ENCODE measurements at places on chromosomes 5 and 9.

DNA sequence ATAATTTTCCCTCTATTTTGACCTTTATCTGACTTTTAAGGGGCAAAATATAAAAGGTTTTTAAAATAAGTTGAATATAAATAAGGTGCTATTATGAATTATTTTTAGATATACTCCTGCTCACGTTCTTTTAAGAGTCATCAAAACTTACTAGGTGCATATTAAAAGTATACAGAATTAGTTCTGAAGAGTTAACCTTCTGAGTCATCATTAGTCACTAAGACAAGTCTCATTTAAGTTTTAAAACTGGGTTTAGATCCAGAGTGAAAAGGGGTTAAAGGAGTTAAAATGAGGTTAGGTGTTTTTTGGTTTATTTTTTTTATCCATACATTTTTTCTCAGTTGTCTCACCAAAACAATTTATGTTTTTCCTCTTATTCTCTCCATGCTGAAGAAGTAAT is 41.7 kb downstream of the SMIM15 start:
- no peak for DNase-seq

GRCh38 chr9:127746959-127747569 is 12.0 kb upstream of the TOR2A start:
- DNase-seq: no peak

DNA sequence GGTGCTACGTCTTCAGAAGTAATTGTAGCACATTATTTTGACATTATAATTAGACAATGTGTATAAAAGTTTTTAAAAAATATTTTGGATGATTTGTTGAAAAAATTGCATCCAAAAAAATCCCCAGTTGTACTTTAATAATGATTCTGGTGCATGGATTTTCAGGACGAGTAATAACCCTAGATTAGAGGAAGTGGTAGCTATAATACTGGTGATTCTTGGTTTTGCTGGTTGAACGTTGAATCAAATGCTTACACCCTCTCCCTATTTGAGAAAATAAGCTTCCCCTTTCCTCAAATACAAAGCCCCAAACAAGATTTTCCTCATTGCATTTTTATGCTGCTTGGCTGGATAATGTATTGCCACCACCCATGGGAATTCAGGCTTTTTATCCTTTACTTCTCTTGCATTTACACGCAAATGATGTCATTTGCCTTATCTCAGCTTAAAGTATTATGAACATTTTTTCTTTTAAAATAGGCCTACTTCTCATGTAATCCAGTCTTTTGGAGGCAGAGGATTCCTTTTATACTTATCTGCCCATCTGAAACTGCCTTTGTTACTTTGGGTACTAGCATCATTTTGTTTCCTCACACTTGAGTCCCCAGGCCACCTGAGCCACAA is 86.3 kb downstream of the UBE2R2 start:
- no peak for DNase-seq

DNA sequence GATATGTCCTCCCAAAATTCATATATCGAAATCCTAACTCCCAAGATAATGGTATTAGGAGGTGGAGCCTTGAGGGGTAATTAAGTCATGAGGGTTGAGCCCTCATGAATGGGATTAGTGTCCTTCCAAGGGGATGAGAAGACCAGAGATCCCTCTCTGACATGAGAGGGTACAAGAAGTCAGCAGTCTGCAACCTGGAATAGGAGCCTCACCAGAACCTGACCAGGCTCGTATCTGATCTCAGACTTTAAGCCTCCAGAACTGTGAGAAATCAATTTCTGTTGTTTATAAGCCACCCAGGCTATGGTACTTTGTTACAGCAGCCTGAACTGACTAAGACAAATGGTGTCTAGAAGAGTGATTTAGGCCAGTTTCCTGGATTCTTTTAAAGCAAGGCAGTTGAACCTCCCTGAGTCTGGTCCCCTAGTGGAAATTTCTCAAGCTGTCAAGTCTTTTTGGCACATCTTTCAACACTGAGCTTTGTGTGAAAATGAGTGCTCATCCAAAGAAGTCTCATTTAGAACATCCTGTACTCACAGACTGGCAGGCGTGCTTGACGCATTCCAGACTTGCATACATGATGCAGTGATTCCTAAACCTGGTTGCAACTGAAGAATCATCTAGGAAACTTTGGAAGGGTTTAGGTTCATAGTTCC is 254.8 kb upstream of the PPP1R2B start:
- DNase-seq: no peak

DNA sequence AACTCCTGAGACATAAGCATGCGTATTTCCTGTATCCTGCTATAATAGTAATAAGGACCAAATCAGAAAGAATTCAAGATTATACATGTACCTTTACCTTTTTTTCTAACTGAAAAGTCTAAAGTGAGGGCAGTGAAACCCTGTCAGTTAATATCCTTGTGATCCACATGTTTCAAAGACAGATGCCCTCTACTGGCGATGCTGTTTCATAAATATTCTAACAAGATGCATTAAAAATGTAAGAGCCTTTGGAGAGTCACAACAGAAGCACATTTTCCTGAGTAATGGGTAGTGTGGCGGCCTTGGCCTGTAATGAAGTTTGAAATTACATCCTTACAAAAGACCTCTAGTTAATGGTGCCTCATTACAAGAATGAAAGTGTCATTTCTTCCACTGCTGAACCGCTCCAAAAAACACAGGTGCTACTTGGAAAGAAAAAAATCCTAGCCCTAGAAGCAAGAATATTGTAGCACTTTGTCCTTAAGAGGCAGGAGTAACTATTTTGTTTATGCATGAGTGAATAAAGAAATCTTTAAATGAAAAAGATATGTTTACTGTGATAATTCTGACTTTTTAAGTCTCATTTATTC is 232.6 kb downstream of the EPB41L4A start:
- peak; percentile 35 for DNase-seq

- no peak for DNase-seq
These were observed 18.7 kb upstream of the NNT start for GRCh38 chr5:43584166-43584699.

GRCh38 chr5:83628360-83628759 is 92.3 kb downstream of the HAPLN1 start:
- no peak for DNase-seq

DNA sequence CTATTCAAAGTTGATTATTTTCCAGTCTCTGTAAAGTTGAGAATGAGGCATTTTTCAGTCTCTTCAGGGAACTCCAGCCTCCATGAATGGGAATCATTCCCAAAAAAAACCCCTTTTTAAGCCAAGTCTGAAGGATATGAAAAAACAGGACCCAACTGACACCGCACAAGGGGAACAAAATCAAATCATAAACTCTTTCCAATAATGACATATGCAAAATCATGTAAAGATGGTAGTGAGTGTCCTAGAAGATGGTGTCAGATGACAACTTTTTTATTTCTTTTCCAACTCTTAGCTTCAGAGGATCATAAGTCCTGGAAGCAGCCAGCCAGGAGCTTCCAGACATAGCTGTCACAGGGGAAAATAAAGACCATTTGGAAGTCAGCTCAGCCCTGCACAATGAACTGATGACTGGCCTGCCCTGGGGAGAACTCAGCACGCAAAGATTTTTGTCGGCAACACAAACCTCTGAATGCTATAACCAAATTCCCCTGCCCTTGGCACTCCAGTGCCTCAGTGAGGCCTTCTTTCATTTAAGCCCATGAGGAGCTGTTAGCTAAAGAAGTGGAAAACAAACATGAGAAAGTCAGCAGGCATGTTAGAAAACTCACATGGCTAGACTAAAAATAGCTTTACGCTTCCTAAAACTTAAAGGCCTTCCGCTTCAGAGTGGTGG is 85.4 kb downstream of the SLC1A3 start:
- no peak for DNase-seq

GRCh38 chr9:110655754-110656641 is 12.6 kb upstream of the MUSK start:
- no peak for DNase-seq

GRCh38 chr5:5318426-5319190 is 103.9 kb upstream of the ICE1 start:
- DNase-seq: no peak

- no peak for DNase-seq
These were observed 118.1 kb downstream of the PRDM6 start for GRCh38 chr5:123207081-123207537.

DNA sequence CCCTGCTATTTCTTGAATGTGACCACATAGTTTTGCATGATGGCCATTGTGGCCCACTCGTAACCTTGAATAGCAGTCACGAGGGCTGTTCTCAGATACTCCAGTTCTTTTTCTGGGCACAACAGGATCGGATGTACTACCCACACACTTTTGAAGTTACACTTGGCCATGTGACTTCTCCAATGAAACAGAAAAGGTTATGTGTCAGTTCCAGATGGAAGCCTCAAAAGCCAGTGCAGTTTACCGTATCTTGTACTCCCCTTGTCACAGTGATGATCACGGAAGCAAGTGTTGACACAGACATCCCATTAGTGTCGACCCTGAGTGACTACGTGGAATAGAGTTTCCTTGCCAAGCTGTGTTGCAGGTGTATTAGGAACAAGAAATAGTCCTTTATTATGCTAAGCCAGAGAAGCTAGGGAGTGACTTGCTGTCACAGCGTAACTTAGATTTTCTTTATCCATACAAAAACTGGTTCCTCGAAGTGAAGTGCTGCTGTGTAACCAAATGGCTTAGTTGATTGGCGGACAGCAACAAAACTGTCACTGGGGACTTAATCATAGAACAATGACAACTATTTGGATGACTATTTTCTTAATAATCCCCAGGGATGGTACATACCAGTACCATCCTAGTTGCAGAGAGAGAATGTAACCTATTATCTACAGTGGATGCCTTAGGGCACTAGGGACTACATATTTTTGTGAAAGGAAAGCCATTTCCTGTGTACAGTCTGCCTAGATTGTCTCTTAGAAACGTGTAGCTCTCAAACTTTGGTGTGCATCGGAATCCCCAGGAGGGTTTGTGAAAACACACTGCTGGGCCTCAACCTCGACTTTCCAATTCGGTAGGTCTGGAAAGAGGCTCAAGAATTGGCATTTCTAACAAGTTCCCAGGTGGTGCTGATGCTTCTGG is 90.1 kb upstream of the DMRT1 start:
- peak; percentile 39 for DNase-seq

DNA sequence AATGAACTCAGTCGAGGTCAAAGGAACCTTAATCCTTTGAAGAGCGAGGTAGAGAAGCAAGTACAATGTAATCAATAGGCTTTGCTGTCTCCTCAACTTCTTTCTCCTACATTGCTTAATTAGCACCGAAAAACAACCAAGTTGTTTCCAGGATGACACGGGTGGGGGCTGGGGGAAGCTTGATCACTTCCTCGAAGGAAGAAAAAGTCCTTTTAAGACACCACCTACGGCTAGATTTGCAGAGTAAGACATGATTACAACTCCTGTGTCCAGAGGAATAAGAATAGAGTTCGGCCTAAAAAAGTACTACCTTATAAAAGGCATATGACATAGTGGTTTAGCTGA is 811 bp upstream of the ARRDC3 start:
- DNase-seq: no peak

- DNase-seq: no peak
These were observed 16.2 kb downstream of the GPR21 start for GRCh38 chr9:123049589-123050222.

DNA sequence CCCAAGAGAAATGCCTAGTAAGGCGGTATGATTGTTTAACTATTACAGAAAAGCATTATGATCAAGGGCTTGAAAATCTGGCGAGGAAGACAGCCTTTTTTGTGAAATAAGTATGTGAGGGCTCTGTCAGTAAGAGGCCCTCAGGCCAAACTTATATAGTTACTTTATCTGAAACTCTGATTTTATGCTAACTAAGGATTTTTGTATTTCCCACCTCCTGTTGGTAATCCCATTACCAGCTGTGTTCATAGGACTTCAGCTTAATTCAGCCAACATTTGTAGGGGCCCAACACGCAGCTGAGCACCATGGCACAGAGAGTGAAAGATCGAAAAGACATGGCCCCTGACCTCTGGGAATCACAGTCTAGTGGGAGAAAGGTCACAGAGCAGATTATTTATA is 318.3 kb upstream of the WWC1 start:
- no peak for DNase-seq

GRCh38 chr5:79663212-79663611 is 26.4 kb upstream of the CMYA5 start:
- no peak for DNase-seq

- no peak for DNase-seq
These were observed 32.5 kb upstream of the GNAQ start for GRCh38 chr9:78064075-78064474.

DNA sequence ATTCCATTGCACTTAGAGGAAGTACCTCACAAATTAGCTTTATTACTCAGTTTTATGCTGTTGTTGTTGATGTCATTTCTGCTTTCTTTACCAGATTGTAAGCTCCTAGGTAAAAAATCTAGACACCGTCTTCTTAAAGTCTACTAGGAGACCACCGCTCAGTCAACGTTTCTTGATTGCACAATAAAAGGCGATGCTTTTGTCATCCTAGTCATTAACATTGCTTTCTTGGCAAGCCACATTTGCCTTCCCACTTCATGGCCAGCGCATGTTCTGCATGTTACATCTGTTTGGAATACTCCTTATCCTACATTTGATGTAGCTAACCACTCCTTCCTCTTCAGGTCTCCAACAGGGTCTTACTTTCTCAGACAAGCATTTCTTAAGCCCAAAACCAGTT is 464.0 kb upstream of the TUSC1 start:
- DNase-seq: peak; percentile 16

- DNase-seq: no peak
These were observed 2.4 kb downstream of the SOWAHA start for GRCh38 chr5:132815454-132815853.

All from KBM-7 (cell line).